Neural progenitor cell (in vitro differentiated cells): ENCODE measurements at places on chromosomes 11 and 22.

DNA sequence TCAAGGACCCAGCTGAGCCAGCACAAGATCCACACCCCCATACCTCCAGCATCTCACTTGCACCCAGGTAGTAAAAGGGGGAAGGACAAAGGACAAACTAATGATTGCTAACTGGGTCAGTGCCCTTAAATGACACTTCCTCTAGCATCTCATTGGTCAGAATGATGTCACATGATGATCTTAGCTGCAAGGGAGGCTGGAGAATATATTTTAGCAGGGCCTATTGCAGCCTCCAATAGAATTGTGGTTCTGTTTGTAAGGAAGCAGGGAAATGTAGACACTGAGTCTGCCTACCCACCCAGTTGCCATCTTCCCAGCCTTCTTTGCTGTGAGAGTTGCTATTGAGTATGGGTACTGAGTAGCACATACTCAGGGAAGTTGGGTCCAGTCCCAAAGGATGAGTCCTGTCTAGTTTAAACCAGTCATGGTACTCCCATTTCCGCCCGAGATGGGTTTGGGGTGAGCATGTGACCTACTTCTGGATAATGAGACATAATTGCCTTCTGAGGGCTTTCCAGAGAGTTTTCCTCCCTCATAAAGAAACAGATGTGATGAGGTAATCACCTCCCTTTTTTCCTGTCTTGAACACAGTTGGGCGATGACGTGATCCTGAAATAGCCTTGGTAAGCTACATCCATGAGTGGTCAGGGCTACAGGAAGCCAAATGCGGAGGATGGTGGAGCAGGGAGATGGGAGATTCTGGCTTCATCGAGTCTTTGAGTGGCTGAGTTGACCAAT lies 5.5 kb upstream of the DNAL4 start:
- no peak for DNase-seq

- peak; percentile 97 for DNase-seq
Observed at GRCh38 chr11:86588566-86589090, 83.8 kb downstream of the ME3 start.

DNA sequence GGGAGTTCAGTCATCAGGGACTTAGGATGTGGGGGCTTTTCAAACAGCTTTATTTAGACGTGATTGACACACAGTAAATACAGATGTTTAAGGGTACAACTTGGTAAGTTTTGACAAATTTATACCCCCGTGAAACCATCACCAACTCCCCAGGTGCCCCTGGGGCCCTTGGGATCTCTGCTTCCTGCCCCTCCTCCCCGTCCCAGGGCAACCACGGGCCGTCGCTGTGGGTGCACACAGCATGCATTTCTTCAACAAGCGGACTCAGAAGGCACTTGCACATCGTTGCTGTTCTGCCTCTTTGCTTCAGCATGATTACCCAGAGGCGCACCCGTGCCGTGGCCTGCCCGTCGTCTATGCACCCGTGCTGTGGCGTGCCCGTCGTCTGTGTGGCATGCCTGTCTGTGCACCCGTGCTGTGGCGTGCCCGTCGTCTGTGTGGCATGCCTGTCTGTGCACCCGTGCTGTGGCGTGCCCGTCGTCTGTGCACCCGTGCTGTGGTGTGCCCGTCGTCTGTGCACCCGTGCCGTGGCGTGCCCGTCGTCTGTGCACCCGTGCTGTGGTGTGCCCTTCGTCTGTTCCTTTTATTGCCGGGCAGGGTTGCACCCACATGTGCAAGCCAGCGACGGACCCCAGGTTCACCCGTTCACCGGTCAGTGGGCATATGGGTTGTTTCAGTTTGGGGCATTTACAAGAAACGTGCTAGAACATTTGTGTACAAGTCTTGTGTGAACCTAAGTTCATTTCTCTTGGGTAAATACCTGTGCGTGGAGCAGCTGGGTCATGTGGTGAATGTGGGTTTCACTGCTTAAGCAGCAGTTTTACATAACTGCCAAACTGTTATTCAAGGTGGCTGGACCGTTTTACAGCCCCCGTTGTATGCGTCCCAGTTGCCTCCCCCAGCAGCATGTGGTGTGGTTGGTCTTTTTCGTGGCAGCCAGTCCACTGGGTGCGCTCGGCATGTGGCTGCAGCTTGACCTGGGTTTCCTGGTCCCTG lies 8.3 kb downstream of the CD81 start:
- no peak for DNase-seq

GRCh38 chr11:70522593-70523311 lies 124.4 kb downstream of the CTTN start:
- DNase-seq, result peak; percentile 62

DNA sequence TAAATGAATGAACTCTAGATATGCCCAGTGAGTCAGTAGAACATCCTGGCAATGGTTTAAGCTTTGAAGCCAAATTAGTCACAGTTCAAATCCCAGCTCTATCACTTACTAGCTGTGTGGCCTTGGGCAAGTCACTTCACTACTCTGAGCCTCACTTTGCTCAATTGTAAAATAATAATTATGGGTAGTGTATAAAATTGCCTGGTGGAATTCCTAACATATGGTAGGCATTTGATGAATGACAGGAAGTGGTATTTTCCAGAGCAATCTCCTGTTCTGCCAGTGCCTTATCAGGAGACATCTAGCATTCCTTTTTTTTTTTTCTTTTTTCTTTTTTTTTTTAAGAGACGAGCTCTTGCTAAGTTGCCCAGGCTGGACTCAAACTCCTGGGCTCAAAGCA lies 13.0 kb downstream of the SCN4B start:
- no peak for DNase-seq

GRCh38 chr11:110856996-110857812 lies 145.0 kb upstream of the ARHGAP20 start:
- DNase-seq, result no peak

DNA sequence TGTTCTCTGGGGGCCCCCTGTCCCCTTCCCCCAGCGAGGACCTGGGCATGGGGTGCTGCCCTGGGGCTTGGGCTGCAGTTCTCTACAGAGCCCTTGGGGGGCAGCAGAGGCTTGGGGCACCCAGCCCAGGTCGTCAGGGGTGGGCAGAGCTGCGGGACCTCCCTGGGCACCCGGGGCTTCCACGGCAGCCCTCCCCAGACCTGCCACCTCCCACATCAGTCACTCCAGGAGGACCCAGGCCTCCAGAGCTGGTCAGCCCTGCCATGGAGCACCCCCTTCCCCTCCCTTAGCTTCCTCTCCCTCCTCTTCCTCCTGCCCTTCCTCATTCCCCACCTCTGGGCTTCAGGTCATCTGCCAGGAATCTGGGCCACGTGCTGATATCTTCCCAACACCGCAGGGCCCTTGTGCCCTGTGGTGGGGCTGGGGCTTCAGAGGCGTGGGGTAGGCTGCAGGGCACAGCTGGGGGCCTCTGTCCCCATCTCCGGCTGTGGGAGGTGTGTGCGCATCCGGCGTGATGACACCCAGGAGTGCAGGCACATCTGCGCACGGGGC lies 5.8 kb downstream of the TSPAN4 start:
- peak; percentile 74 for DNase-seq

DNA sequence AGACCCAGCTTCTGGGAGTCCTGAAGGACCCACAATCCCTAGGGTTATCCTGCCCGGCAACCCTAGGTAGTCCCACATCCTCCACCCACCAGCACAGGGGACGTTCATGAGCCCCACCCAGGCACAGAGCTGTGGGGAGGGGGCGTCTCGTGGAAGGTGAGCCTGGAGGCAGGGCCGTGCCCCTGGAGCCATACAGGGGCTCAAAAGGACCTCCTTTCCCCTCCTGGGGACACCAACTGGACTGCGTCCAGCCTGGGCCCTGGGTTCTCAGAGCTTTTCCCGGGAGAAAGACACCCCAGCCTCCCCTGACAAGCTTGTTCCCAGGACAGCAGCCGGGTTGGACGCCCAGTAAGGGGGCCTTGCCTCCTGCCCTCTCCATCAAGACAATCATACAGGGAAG lies 78.4 kb downstream of the BRD1 start:
- no peak for DNase-seq

GRCh38 chr11:45968901-45969300 lies 46.4 kb downstream of the LARGE2 start:
- no peak for DNase-seq

DNA sequence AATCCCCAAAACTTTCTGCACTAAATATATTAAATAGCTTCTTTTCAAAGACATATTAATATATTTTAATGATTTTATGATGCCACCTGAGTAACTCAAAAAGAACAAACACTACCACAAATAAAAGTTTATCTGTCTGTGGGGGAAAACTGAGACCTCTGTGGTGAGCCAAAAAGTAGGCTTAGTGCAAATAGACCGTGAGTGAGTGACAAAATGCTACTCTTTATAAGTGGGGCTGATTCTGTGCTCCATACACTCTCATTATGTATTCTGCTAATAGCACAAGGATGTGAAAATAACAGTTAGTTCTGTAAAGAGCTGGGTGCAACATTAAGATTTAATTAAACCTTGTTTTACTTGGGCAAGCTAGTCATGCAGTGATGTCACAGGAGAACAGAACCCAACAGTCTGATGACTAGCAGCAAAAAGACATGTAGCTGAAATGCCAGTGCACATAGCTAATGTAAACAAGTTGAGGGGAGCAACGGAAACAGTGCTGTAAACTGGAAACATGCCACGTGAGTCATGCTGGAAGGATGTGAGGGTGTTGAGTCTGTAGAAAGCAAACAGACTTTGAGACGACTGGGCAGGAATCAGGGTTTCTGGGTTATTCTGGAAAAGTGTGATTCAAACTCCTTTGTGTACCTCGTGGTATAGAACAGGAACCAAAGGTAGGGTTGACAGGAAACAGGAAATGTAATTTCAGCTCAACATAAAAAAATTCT lies 1130.4 kb downstream of the LRRC4C start:
- no peak for DNase-seq

DNA sequence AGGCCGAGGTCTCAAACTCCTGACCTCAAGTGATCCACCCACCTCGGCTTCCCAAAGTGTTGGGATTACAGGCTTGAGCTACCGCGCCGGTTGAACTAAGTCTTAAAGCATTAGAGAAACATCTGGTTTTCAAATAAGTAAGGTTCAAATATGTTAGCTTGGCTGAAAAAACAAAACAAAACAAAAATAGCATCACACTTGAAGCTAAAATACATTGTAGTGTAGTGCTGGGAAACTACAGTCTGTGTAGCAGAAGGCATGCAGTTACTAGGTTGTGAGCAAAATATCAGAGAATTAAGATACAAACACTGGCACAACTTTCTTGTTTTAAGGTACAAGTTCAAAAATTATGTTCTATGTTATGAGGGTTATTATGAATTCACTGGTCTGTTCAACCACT lies 224.8 kb upstream of the CHORDC1 start:
- no peak for DNase-seq

DNA sequence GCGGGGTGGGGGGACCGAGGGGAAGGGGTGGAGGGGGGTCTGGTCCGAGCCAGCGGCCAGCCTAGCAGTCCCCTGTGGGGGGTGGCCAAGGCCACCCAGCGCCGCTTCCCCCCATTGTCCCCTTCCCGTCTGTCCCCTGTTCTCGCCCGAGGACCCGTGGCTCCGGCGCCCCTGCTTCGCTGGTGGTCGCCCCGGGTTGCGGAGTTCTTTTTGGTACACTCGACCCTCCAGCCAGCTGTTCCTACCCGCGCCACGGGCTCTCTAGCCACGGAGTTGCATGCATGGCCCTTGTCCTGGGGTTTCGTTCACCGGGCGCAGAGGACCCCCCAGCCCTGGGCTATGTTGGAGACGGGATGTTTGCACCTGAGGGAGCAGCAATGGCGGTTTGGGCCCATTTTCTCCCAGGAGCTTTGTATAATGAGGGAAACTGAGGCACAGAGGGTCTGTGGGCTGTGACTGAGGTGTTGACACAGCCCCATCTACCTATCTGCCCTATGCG lies 489 bp downstream of the RNF214 start:
- DNase-seq, result peak; percentile 74

DNA sequence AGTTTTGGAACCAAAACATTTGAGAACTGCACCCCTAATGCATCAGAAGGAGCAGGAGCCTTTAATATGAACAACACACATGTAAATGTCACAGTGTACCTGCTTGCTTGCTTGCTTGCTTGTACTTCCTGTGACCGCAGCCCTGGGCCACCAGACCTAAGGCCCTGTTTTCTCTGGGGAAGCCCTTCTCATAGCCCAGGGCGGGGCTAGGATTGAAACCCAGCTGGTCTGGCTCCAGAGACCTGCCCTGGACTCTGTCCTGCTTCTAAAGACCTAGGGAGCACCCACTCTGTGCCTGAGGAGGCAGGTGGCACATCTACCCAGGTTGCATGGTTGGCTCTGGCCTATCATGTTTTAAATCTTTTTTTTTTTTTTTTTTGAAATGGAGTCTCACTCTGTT lies 7.6 kb upstream of the MCM5 start:
- DNase-seq, result no peak

DNA sequence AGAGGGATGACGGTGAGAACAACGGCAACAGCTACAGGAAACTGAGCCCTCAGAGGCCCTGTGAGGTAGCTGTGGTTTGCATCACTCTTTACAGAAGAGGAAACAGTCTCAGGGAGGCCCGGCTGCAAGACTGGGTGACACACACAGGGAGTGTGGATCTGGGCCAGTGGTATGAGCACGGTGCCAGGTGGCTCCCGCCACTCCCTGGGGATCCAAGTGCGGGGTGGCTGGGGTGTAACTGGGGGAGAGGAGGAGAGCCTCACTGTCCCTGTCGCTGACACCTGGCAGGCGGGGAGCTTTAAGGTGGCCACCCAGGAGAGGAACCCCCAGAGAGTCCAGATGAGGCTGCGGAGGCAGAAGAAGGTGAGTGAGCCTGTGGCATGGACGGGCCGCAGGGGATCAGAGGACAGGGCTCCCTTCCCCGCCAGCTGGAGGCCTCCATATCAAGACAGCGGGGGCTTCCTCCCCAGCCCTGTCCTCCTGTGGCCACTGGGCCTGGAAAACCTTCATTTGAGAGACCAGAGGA lies 5.6 kb downstream of the RGL4 start:
- DNase-seq, result no peak

DNA sequence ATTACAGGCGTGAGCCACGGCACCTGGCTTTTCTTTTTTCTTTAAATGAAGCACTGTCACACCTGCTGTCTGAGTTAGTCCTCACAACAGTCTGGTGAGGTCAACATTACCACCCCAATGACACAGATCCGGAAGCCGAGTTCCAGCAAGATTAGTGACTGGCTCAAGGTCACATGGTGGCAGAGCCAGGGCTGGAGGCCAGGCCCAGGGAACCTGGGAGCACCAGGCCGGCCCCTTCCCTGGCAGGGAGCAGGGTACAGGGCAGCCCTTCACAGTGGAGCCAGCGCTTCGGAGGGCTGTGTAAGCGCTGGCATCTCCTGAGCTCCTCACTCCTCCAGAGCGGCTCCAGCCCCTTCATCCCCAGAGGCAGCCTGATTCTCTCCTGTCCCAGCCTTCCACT lies 118.7 kb downstream of the ST3GAL4 start:
- DNase-seq, result no peak

DNA sequence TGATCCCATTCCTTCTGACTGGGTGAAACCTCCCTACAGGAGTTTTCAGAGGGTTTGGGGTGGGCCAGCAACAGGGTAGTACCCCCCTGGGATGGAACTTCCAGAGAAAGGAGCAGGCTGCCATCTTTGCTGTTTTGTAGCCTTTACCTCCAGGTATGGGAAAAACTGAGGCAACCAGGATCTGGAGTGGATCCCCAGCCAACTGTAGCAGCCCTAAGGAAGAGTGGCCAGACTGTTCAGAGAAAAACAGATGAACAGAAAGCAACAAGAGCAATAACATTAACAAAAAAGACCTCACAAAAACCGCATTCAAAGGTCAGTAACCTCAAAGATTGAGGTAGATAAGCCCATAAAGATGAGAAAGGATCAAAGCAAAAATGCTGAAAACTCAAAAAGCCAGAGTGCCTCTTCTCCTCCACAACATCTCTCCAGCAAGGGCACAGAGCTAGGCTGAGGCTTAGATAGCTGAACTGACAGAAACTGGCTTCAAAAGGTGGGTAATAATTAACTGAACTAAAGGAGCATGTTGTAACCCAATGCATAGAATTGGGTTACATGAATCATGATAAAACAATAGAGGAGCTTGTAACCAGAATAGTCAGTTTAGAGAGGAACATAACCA lies 1288.6 kb upstream of the CNTN5 start:
- no peak for DNase-seq
